Stimulated activated CD4-positive, alpha-beta T cell treated with anti-CD3 and anti-CD28 coated beads, Interleukin-4, amount 100 ng/mL, for 48 hours (primary cell): ENCODE measurements at places on chromosomes 7 and 10.

- DNase-seq: no peak
These were observed 130.1 kb downstream of the CELF2 start for GRCh38 chr10:11147722-11148121.

DNA sequence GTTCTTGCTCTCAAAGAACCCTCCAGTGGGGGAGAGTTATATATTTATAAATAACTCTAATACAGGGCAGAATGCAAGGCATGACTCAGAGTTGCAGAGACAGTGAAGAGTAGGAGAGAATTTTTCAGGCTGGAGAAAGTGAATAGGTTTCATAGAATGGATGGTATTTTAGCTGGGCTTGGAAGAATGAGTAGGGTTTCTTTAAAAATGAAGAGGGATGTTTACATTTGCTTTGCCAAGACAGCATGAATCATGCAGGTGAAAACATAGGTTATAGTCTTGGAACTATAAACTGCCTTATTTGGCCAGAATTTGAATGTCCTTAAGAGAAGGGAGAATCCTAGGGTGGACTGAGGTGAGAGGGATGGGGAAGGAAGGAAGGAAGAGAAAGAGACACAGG lies 124.8 kb downstream of the CPED1 start:
- DNase-seq: no peak

DNA sequence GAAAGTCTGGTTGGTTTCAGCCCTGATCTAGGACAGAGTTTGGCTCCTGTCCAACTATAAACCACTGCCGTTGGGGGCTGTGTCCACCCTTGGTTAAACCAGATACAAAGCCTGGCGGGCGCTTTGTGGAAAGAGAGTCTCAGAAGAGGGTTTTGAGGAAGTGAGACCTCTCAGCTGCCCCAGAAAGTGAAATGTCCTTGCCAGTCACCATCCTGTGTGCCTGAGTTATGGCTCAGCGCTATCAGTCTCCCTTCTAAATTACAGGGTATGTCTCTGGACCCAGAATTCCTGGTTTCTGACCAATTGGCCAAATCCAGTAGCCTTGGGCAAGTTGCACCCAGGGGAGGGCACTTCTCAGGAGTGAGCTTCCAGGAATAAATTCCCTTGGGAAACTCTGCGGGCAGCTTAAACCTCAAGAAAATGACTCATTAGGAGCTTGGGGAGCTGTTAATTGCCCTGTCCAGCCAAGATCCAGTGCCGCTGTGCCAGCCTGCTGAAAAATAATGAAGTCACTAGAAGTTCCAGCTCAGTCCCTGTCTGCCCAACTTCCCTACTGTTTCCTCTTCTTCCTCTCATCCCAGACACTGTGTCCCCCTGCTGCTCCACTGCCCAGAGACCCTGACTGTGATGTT lies 66.7 kb upstream of the PDZD8 start:
- DNase-seq: no peak

GRCh38 chr7:127514499-127514898 lies 70.9 kb downstream of the GCC1 start:
- DNase-seq: no peak

- DNase-seq: no peak
These were observed 387.3 kb upstream of the NPVF start for GRCh38 chr7:25615593-25615992.

DNA sequence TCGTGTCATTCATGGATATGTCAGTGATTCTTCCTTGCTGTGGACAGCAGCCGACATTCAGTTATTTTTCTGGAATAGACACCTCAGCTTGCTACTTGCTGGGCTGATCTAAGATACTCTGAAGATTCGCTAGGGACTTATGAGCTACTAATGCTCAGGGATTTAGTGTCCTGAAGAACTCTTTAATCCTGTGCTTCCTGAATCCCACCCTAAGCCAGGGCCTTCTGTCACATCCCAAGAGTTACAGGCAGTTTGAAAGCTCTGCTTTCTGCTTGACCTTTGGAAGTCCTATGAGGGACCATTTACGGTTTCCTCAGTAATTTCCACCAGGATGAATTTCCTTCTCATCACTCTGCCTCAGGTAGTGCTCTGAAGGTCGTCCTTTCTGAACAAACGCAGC lies at the start of gene PDE6C:
Gene PDE6C, plus strand, starts transcription at position 227 of the 400 bp plus-strand sequence. CDS start 189 bp downstream, outside the sequence.
- no peak for DNase-seq

DNA sequence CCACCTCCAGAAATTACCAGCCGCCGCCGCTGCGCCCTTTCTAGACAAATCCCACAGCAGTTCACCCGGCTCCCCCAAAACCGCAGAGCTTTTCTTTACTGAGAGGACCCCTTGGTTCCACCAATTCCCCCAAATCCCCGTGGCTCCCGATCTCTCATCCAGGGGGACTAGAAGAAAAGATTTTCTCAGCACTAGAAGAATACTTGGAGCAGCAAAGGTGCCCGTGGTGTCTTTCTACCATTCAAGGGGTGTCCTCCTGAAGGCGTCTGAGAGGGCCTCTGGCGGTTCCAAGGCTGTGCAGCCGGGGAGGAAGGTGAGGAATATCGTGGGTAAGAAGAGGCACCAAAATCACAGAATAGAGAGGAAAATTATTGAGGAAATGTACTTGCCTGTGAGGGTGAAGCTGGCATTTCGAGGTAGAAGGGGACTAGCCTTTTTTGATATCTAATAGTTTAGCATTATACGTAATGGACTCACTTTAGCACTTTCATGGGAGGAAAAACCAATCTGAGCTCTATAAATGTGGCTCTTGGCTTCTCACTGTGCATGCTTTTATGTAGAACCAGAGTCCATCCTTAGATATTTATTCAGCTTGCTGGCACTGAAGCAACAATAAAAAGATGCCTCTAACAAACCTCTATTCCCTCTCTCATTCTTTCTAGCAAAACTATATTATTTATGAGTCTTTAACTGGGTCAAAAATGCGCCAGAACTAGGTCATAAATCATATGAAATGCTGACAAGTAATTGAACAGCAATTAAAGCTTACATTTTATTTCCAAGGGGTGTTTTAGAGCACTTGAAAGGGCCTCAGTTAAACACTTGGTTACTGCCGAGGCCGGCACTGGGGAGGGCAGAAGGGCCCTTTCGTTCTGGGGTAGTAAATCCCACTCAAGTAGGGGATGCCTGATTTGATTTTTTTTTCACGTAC lies 13.8 kb upstream of the HOXA2 start:
- DNase-seq: no peak

- no peak for DNase-seq
These were observed 18.6 kb upstream of the MTPN start for GRCh38 chr7:135995748-135996147.

DNA sequence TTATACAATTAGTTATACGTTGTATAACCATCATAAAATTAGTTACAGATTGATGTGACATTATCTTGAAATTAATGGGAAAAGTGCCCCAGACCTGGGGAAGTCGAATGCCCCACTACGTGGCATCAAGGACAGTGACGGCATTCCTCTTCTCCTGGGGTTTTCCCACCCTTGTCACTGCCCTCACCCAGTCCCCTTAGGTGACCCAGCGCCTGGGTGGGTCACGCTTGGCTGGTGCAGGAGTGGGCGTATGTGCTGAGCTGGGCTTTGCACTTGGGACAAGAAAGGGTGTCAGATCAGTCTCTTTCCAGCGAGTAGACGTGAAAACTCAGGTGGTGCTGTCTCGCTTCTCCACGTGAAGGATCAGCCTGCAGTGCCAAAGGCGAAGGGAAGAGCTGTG lies 7.6 kb downstream of the FOXK1 start:
- DNase-seq: no peak

- DNase-seq: no peak
These were observed 9.5 kb upstream of the TLX1 start for GRCh38 chr10:101121654-101122031.

GRCh38 chr10:60123172-60123571 lies 216.8 kb upstream of the CCDC6 start:
- DNase-seq: no peak

GRCh38 chr7:20395511-20395910 lies 64.8 kb downstream of the ITGB8 start:
- no peak for DNase-seq

DNA sequence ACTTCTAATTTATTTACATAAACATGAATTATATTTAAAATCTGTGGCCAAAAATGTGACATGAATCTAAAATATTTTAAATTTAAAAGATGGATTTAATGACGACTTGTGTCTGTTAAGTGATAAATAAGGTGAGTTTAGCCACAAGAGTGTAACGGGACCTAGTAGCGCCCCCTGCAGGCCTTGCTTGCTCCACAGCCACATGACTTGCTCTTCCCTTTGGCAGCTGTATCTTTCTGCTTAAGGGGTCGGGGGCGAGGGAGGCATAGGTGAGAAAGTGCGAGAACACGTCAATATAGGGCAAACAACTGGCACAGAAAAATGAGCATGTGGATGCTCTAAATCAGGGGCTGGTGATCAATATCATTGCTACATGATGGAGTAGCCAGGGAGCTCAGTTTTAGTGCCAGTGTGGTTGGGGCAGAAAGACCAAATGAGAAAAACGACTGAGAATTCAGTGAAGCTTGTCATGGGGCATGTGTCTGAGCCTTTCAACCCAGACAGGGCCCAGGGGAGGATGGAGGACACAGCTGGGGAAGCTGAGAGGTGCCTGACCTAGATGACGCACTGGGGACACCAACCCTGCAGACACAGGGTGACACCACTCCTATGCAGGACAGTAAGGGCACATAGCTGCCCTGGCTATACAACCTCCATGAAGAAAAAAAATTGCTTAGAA lies 49.8 kb downstream of the PAXIP1 start:
- DNase-seq: peak; percentile 80

- DNase-seq: no peak
These were observed 96.8 kb downstream of the CYTH3 start for GRCh38 chr7:6175645-6176044.

DNA sequence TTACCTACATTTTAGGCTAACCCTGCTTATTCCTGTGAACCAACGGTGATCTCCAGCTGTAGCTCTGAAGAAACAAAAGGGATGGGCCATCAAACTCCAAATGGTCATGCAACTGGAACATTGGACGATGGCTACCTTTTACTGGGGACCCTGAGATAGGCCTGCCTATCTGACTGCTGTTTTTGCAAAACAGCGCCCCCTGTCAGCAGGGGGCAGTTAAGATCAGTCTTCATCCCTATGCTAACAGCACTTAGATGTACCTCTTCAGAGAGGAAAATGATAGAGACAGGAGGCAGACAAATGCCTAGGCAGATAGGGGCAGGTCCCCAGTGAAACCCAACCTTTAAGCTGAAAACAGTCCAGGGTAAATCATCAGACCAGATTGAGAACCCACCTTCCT lies 1085.4 kb upstream of the SORCS1 start:
- DNase-seq: no peak

GRCh38 chr7:7099584-7100014 lies 82.7 kb upstream of the C1GALT1 start:
- DNase-seq: no peak

- no peak for DNase-seq
These were observed 13.1 kb downstream of the LSM5 start for GRCh38 chr7:32476816-32477648.

DNA sequence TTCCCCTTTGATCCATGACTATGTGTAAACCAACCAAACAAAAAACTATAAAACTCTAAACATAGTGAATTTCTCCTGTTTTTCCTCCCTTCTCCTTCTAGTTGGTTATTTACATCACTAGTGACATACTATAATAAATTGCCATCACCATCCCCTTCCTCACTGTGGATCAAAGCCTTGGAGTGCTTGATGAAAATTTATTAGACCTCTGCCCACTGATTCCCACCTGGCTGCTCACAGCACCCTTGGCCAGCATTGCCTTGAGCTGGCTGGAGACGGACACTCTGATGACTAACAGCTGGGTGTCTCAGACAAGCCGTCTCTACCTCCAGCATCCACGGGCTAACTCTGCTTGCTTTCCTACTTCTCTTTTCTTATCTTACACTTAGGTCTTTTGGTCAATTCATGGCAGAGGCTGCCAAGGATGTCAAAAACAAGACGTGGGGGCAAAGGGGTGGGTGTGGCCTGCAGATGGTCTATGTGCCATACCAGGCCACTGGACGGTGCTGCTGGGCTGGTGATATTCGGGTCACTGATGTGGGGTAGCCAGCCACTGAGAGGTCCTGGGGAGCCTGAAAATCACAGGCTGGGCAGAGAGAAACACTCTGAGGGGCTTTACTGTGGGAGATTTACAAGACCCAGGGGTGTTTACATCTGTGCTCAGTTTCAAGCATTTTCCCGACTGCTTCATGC lies 207.8 kb downstream of the TAX1BP1 start:
- DNase-seq: no peak

GRCh38 chr7:46764100-46764936 lies 817.6 kb downstream of the TNS3 start:
- DNase-seq: no peak

DNA sequence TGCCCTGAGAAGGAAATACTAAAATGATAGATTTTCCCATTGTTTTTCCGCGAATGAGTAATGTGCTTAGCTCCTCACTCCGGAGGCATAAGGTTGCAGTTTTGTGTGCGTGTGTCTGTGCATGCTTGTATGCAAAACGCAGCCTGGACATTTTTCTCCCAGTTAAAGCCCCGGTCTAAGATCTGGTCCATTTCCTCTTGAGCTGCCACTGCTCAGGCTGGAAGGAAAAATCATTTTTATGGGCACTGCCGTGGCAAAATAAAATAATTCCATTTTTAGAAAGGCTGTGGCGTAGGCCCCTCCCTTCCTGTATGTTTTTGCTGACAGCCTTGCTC lies 260.6 kb downstream of the WDR37 start:
- no peak for DNase-seq

- DNase-seq: no peak
These were observed 42.0 kb downstream of the GALNT17 start for GRCh38 chr7:71173955-71174354.

GRCh38 chr7:118777308-118777707 lies 552.8 kb downstream of the ANKRD7 start:
- DNase-seq: no peak

DNA sequence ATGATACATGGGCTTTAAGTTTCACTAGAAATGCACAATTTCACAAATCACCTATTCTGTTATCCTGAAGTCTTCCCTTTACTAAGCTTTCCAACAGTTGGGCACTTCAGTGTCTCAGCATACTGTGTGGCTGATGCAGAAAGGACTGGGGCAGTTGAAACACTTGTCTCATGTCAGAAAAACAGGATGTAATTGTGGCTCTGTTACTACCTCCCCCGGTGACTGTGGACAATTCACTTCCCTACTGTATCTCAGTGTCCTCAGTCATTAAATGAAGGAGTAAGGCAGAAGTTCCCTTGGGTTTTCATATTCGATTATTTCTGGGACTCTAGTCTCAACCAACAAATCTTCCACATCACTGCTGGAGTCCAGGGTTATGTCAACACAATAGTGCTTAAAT lies 17.9 kb downstream of the ANKRD22 start:
- DNase-seq: no peak

DNA sequence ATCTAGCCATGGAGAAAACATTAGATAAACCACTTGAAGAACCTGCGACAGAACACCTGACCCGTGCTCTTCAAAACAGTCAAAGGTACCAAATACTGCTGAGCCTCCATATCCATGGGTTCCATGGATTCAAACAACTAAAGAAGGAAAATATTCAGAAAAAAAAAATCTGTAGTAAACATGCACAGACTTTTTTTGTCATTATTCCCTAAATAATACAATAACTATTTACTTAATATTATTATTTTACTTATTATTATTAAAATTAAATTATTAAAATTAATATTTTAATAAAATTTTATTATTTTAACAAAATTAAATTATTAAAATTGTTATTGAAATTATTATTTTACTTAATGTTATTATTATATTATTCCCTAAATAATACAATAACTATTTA lies 101.0 kb upstream of the PDE1C start:
- no peak for DNase-seq

- DNase-seq: no peak
These were observed 41.8 kb upstream of the SEMA3A start for GRCh38 chr7:84236398-84236797.

- no peak for DNase-seq
These were observed 655.8 kb upstream of the ANKRD30A start for GRCh38 chr10:36469585-36469984.

GRCh38 chr7:120302190-120302589 lies 29.2 kb downstream of the KCND2 start:
- DNase-seq: no peak
